ENCODE measurements at places on chromosomes 3 and 15.

- DNase-seq: no peak
Observed at GRCh38 chr15:74108111-74108510, 22.3 kb upstream of the ISLR2 start.

DNA sequence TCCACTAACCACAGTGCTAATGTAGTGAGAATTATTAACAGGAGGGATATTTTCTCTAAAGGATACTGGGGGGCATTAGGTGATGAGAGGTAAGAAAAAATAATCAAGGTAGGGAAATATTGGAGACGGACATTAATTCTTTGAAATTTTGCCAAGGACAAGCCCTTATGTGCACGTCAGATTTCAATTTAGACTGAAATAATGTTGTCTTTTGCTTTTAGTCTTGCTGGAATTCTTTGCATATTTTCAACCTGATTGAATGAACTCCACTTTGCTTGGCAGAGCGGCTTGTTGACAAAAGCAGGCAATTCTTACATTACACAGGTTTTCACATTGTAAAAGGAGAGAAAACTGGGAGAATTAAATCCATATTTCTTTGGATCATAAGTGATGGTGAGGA is 25.0 kb upstream of the C3orf52 start:
- DNase-seq: no peak

DNA sequence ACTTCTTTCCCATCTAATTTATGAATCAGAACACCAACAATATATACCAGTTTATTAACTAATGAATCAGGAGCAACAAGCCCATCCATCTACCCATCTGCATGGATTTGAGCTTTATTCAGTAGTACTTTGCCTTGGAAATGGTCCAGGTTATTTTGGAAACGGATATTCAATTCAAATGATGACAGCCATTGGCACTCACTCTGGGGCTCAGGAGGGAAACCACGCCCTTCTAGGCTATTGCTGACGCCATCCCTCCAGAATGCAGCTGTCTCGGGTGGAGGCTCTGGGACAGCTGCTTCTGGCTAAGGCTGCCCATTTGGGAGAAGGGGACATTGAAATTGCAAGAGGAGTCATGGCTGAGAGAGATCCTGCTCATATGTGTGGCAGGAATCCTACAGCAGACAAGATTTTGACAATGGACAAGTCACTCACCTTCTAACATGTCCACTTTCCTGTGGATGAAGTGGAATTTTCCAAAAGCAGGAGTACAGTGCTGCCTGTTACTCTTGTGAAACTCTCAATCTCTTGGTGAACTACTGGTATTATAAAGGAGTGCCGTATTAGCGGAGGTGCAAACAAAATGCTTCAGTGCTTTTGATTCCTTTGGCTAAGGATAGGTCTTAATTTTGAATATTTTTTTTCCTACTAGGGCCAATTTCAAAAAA is 29.3 kb upstream of the TRAK1 start:
- no peak for DNase-seq

GRCh38 chr15:45657764-45658545 is 23.1 kb downstream of the SQOR start:
- DNase-seq: no peak

DNA sequence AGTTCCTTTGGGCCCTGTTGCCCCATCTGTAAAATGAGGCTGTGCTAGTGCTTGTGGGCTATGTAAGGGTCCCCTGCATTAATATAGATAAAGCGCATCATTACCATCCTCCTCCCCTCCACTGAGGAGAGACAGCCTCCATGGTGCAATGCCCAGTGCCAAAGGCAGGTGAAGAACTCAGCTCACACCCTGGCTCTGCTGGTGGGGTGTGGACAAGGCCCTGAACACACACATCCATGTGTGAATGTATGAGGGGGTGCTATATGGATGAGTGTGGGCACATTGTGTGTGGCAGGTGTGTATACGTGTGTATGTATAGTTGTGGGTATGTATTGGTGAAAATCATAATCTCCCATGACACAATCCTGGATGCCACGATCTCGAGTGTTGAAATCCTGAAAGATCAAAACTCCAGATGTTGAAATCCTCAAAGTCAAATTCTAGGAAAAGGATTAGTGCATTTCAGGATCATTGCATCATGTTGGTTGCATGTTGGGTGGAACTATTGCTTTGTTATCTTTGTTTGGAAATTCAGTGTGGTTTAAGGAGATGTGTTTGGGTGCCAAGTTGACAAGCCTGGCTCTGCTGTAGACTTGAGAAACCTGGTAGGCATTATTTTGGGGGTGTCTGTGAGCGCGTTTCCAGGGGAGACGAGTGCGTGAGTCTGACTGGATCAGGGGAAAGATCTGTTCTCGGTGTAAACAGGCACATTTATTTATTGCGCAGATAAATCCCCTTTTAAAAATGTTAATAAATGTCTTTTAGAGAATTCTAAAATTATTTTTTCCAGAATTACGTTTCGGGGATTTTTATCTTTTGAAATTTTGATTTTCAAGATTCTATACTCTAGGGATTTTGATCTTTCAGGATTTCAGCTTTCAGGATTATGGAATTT is 42.0 kb upstream of the SEC61A1 start:
- no peak for DNase-seq

DNA sequence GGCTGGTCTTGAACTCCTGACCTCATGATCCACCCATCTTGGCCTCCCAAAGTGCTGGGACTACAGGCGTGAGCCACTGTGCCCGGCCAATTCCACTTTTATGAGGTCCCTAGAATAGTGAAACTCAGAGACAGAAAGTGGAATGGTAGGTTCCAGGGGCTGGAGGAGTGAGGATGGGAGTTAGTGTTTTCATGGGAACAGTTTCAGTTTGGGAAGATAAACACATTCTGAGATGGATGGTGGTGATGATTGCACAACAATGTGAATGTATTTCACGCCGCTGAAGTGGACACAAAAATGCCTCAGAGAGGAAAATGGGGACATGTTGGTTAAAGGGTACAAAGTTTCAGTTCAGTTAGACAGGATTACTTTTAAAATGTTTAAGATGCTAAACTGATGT is 22.5 kb upstream of the HDAC11 start:
- no peak for DNase-seq

DNA sequence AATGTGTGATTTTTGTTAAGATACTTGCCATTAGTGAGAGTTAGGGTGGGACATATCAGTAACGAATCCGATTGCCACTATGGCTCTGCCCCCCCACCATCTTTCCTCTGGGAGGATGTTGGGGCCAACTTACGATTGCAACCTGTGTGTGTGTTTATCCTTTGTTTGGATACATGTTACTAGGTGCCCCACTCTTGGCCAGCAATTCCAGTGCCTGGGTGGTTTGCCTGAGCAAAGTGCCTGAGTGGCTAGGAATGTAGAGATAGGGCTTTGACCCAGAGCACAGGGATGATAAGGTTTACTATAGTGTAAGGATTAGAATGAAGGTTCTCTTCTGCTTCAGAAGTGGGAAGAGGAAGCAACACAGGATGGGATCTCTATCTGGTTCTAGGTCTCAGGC is 231.8 kb downstream of the TP63 start:
- DNase-seq: no peak

- no peak for DNase-seq
Observed at GRCh38 chr3:116969135-116969534, 259.6 kb downstream of the TUSC7 start.

DNA sequence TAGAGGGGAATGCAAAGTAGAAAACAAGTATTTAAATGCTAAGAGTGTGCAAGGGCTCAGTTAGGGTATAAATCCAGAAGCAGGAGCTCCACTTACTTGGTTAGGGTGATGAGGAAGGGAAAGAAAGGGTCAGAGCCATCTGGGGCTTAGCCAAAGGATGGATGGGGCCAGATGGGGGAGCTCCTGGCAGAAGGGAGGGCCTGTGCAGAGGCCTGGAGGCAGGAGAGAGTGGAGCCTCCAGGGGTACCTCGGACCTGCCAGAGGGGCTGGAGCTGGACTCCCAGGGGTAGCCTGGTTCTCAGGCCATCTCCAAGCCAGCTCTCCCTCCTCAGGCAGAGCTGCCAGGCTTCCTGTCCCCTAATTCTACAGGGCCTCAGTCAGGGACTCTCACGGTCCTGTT is 506.3 kb downstream of the SHQ1 start:
- DNase-seq: no peak

GRCh38 chr3:65449841-65450428 is 588.8 kb downstream of the MAGI1 start:
- DNase-seq: no peak

GRCh38 chr3:70980646-70981170 is 602.8 kb downstream of the FOXP1 start:
- no peak for DNase-seq

DNA sequence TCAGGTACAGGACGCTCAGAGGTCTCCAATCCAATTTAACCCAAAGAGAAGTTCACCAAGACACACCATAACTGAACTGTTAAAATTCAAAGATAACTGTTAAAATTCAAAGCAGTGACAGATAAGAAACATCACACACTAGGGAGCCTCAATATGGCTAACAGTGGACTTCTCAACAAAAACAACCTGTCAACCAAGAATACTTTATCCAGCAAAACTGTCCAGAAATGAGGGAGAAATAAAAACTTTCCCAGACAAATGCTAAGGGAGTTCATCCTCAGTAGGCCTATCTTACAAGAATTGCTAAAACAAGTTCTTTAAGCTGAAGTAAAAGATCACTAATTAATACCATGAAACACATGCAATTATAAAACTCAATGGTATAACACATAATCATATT is 36.3 kb upstream of the MYLK start:
- no peak for DNase-seq

DNA sequence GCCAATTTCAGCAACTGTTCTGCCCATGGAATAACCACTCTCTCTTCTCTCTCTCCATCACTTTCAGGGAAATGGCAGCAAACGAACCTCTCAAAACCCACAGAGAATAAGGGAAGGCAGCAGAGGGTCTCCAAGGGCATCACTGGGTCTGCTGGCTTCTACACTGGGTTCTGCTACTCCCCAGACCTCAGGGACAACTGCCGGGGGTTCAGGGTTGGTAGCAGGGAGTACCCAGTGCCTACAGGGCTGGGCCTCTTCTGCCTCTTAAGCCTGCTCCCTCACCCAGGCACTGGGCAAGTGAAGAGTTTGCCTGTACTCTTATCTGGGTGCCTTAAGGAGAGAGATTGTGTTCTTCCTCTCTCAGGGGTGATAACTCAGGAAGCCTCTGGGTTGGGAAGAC is 2.5 kb downstream of the TCTA start:
- no peak for DNase-seq

Measured in DMS153 (cell line).